ENCODE measurements at places on chromosomes 11 and 22.

- DNase-seq, result no peak
Observed at GRCh38 chr22:42974223-42974622, 40.7 kb downstream of the PACSIN2 start.

GRCh38 chr11:43035086-43035485 lies 276.7 kb upstream of the API5 start:
- DNase-seq, result no peak

DNA sequence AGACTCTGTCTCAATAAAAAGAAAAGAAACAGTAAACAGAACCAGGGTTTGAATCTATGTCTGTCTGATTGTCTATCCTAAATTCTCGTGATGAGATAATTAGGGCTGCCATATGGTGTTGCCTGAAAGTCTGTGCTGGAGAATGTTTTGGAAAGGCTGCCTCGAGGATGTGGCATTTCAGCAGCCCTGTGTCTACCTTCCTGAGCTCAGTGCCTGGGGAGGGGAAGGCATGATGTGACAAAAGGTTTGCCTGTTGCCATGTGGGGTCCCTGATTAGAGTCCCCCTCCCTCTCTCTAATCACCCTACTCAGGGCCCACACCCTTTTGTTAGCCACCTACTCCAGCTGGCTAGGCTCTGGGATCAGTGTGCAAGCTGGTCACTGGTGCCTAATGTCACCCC lies 15.2 kb downstream of the CD82 start:
- DNase-seq, result no peak

- DNase-seq, result no peak
Observed at GRCh38 chr11:15197696-15198095, 83.0 kb downstream of the INSC start.

- no peak for DNase-seq
Observed at GRCh38 chr11:12853652-12854296, 155.3 kb upstream of the RASSF10 start.

DNA sequence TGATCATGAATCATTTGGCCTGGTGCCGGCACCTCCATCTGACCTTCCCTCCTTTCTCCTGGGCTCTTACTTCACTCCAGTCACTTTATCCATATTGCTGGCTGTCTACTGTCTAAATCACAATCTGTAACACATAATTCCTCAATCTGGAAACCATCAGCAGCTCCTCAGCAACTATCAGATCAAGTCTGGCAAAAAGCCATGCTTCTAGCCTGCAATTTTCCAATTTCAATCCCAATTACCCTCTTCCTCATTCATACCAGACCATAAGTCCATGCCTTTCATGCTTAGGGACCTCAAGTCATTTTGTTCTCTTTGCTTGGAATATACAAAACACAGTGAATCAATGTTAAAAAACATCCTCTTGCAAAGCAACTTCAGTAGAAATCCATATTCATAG lies 882.8 kb upstream of the ANO3 start:
- DNase-seq, result no peak

GRCh38 chr11:69445131-69445470 lies 36.4 kb upstream of the LINC01488 start:
- no peak for DNase-seq

DNA sequence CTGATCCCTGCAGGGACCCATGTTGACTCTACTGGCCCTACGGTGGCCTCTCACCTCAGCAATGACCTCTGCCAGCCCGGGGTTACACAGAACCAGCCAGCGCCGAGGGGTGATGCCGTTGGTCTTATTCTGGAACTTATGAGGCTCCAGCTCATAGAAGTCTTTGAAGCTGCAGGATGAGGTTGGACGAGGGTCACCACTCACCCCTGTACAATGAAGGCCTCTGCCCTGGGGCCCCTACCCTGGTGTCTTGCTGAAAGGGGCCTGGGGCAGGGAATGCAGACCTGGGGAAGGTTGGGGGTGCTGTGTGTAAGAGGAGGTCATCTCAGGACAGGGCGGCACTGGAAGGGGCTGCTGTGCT lies 6.8 kb downstream of the PYGM start:
- DNase-seq, result no peak

DNA sequence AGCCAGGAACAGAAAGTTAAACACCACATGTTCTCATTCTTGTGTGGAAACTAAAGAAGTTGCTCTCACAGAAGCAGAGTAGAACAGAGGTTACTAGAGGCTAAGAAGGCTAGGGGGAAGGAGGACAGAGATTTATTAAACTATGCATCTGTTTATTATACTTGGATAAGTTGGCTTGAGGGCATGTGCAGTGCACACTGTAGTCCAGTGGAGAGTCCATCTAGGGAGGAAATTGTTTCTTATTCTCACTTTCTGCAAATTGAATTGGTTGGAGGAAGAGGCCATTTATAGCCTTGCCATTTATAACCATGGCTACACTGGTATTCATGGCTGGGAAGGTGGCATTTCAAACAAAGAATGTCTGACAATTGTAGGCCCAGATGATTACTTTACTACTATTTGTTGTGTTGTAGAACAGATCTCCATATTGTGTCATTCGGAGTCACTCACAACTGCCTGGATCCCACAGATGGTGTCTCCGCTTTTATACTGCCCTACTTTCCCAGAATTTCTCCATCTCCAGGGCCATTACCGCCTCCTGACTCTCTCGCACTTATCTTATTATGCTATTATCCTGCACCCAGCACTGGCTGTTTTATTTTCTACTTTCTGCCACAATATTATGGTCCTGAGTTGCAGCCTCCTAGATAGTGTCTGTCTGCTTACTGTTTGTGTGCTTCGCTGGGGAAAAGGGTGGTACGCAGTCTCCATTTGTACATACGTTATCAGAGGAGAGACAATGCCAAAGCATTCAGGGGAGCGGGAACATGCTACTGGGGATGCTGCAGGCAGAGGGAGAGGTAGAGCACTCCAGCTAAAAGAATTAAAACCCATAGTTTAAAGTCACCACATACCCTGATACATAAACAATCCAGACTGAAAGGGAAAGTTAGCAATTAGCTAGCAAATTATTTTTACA lies 169.3 kb upstream of the BLID start:
- DNase-seq, result no peak

- no peak for DNase-seq
Observed at GRCh38 chr11:1478544-1478943, 8.0 kb downstream of the MOB2 start.

DNA sequence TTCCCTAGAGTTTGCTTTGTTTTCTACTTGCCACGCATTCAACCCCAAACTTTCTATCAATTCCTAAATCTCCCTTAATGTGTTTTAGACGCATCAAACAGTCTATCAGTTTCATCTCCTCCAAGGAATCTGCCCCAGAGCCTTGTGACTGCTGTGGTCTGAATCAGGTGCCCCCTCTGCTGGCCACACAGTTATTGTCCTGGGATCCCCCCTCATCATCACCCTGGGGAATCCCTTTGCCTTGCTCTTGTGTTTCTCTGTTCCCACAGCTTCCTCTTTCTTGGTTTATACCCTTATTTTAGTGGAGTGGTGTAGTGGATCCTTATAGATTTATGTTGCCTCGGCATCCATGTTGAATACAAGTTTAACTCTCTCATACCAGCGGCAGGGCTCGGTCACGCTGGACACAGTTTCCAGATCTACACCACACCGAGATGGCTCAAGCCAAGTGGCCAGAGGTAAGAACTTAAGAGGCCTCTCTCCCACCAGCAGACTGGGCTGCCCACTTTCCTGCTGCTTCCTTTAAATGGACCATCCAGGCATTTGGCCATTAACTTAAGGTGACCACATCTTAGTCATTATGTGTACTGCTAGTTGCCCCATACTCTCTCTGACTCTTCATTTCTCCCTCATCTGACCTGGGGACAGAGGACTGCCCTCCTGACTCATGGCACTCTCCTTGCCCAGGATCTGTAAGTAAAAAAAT lies 8.2 kb downstream of the UPB1 start:
- no peak for DNase-seq

DNA sequence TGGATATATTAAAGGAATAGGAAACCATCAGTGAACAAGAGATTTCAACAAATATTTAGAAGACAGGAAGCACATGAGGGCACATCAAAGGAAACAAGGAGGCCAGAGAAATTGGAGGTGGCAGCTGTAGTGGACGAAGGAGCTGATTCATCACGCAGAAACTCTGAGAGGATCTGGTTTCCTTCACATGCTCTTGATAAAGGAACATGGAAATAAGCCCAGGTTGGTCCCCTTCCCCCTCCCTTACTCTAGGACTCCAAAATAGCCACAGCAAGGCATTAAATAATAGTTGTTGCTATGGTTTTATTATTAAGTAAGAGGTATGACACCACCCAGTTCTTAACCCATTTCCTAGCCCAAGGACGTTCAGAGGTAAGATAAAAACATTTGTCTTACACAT lies 11.3 kb downstream of the IZUMO1R start:
- DNase-seq, result no peak

GRCh38 chr11:68632802-68633201 lies 51.5 kb upstream of the GAL start:
- DNase-seq, result peak; percentile 20
